IMR-90 (cell line): ENCODE measurements at places on chromosomes 7 and 10. TPM values are rescaled to one million over a fixed set of nuclear protein-coding genes. Genes with fewer than 3 reads are reported as not detected.

Gene MCM10
- 11.8 and 14.4 TPM in 2 replicates for total RNA-seq

Gene GBX1
- total RNA-seq = not detected in 2 replicates

Gene RBP4
- total RNA-seq = not detected in 2 replicates

Gene FBXL13
- 0.36 and 0.83 TPM in 2 replicates for total RNA-seq

DNA sequence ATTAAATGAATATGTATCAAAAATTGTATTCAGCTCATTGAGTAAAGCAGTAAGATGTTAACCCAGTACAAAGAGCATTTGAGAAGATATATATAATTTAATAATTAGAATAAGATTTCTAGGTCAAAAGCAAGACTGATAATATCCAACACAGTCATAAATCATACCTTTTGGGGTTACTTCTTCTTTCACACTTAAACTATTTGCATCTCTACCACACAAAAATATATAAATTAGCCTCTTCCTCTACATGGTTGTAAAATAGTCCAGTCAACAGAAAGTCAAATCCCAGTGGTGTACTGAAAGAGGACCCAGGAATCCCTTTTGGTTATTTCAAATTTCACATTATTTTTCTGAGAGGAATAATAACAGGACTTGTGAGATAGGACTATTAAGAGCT lies 204.6 kb upstream of the INHBA start:
- H3K36me3 ChIP-seq = no peaks in the 10 kb centered on the region
- H3K27ac ChIP-seq = no peak overlapping the region
- DNase-seq = no peak

DNA sequence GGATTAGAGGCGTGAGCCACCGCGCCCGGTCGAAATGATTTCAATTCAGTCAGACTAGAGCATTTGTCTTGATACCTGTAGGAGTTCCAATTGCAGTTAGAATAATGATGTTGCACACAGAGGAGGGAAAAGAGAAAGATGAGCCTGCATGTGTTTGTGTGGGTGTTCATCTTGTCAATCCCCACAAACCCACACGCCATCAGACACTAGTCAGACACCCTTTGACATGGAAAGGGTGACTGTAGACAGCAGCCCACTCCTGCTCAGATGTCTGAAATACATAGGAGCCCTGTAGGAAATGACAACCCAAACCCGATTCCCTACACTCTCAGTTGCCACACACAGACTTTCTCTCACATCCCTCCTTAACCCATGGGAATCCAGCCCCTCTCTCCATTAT lies 92.0 kb downstream of the ABLIM1 start:
- no peak for DNase-seq
- no peaks in the 10 kb centered on the region for H3K4me1 ChIP-seq
- no peaks in the 10 kb centered on the region for H3K27me3 ChIP-seq
- no peak overlapping the region for H3K27ac ChIP-seq
- no peaks in the 10 kb centered on the region for H3K36me3 ChIP-seq

- peak overlapping the region; percentile 98 for H3K27ac ChIP-seq
- no peak for DNase-seq
- no peak overlapping the region for H3K4me3 ChIP-seq
- no peaks in the 10 kb centered on the region for H3K27me3 ChIP-seq
Measured at GRCh38 chr10:3046210-3046779, 21.1 kb upstream of the PFKP start.

DNA sequence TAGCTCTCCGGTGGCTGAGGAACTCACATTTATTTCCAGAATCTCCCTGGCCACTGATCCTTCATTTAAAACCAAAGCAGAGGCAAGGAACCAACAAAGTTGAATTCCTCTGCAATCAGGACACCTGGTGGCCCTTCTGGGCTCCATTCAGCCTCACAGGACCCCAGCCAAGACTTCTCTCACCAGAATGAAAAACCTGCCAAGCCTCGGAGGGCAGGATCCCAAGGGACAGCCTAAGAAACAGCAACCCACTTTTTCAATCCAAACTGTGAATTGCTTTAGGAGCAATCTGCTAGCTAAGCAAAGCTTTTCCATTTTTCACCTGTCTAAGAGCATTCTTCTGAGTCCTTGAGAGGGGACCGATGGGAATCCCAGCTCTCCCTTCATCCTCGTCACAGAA lies 34.6 kb downstream of the OAT start:
- H3K27me3 ChIP-seq = peaks cover 10% of the 10 kb centered on the region
- no peak overlapping the region for H3K4me3 ChIP-seq
- H3K27ac ChIP-seq = no peak overlapping the region

DNA sequence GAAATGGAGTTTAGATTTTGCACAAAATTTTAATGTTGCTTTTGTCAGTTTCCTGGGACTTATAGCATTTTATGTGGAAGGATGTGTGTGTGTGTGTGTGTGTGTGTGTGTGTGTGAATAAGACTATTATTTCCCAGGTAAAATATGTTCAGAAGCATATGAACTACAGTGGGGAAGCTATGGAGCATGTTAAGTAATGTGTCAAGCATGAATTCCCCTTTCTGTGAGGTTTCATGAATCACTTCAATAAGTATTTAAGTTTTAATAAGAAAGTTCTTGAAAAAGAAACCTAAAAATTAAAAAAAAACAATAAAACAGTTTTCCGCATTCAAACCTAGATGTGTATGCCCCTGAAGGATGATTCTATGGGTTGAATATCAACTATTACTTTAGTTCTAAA lies 693 bp downstream of the CREB5 start:
- DNase-seq = no peak
- H3K4me3 ChIP-seq = no peak overlapping the region
- H3K36me3 ChIP-seq = no peaks in the 10 kb centered on the region
- H3K4me1 ChIP-seq = peaks cover 5% of the 10 kb centered on the region; the same call in 1 of the 2 replicates
- H3K27me3 ChIP-seq = no peaks in the 10 kb centered on the region
- no peak overlapping the region for H3K27ac ChIP-seq

DNA sequence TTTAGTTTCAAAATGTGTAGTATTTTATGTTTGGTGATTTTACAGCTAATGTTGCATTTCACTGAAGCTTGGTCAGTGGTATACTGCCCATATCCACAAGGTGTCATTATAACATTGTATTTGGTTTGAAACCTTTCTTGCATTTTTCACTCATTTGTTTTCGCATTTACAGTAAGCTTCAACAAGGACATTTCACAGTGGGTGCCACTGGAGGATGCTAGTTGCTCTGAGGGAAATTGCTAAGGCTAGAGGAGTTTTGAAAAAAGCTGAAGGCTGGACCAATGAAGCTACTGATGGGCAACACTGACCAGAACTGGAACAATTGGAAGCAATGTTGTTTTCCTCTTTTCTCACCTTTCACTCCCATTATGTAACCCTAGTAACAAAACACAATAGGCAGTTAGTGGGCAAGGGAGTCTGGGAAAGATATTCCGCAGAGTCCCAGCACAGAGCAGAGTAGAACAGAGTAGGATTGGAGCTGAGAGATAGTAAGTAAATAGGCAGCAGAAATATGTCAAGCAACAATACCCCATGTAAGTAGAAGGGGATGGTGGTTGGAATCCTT lies 23.6 kb upstream of the SRI start:
- no peak overlapping the region for H3K4me3 ChIP-seq
- no peaks in the 10 kb centered on the region for H3K36me3 ChIP-seq
- no peaks in the 10 kb centered on the region for H3K27me3 ChIP-seq
- peak; percentile 44 for DNase-seq
- no peaks in the 10 kb centered on the region for H3K4me1 ChIP-seq

DNA sequence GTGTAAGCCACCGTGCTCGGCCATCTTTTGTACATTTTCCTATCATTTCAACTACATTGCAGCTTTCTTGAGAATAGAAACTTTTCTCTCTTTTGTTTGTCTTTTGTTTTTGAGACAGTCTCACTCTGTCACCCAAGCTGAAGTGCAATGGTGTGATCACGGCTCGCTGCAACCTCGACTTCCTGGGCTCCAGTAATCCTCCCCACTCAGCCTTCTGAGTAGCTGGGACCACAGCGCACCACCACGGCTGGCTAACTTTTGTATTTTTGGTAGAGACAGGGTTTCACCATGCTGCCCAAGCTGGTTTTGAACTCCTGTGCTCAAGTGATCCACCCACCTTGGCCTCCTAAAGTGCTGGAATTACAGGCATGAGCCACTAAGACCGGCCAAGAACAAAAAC lies 31.3 kb upstream of the DAGLB start:
- no peak overlapping the region for H3K4me3 ChIP-seq
- no peak for DNase-seq
- no peaks in the 10 kb centered on the region for H3K27me3 ChIP-seq
- peaks cover 19% of the 10 kb centered on the region for H3K4me1 ChIP-seq
- H3K27ac ChIP-seq = no peak overlapping the region

DNA sequence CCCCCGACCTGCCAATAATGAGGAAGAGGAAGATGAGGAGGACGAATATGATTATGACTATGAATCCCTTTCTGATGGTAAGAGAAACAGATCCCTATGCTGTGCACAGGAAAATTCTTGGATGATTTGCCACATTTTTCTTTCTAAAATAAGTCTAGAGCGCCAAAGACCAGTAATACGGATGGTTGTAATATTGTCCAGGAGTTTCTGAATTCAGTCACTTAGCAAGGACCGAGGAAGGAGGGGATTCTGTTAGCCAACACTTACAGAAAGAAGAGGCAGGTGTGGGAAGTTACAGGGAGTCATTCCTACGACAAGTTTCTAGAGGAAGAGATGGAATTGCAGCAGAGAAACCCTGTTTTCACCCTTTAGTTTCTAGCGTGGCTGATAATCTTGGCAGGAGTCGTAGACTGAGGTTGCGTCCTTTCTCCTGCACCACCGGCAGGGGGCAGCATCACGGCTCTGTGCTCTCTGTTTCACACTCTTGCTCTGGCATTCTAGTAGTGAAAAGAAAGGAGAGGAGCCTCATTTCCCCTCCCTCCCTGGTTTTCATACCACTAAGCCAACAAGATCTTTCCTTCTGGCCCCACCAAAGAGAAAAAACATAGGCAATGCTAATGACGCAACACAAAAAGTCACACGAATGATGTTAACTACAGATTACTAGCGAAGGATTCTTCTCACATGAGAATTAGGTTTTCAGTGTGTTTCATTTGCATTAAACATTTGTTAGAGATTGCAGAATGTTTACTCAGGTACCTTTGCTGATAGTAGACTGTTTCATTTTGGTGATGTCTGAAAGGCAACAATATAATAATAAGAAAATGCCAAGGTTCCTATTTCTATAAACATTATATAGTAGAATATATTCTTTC lies 82.7 kb downstream of the NOC3L start:
- DNase-seq = peak; percentile 29
- no peak overlapping the region for H3K27ac ChIP-seq
- no peak overlapping the region for H3K4me3 ChIP-seq
- H3K4me1 ChIP-seq = no peaks in the 10 kb centered on the region
- no peaks in the 10 kb centered on the region for H3K27me3 ChIP-seq

GRCh38 chr10:57979956-57980355 lies 287.7 kb downstream of the IPMK start:
- no peaks in the 10 kb centered on the region for H3K27me3 ChIP-seq
- H3K27ac ChIP-seq = no peak overlapping the region
- H3K4me1 ChIP-seq = no peaks in the 10 kb centered on the region
- no peak for DNase-seq
- no peaks in the 10 kb centered on the region for H3K36me3 ChIP-seq
- no peak overlapping the region for H3K4me3 ChIP-seq
